Mucosa of descending colon (tissue), 3 donors: ENCODE measurements at places on chromosomes 4 and X.

- no peak for DNase-seq
Observed at GRCh38 chr4:67658302-67658701, 42.7 kb downstream of the UBA6 start.

DNA sequence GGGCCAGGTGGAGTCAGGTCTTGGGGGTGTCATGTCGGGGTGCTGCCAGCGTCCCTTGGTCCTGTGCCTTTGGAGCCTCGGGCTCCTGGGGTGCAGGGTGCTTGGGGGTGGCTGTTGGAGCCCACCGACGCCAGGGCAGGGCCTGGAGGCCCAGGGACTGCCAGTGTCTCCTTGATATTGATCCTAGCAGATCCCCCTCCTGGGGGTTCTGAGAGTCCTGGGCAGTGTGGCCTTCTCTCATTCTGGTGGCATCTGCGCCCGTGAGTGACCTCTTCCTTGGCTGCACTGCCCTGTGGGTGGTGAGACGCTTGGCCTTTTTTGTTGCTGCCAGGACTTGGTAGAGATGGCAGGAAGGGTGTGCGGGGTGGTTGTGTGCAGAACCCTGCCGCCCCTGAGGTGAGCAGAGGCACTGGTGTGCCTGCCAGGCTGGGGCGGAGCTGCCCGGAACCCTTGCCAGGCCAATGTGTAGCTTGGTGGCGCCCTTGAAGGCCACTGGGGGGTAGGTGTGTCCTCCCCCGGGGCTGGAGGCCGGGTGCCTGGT, 7.0 kb downstream of the NAT8L start:
- no peak for DNase-seq

- DNase-seq = peak; percentile 93
Observed at GRCh38 chrX:71095555-71095980, at the start of gene FOXO4. TSS of gene FOXO4 (plus strand) at chrX:71095851. CDS start at chrX:71096529, 678 bp downstream.

- peak; percentile 68 for DNase-seq
Observed at GRCh38 chr4:113760094-113760794, 1.3 kb downstream of the CAMK2D start.

DNA sequence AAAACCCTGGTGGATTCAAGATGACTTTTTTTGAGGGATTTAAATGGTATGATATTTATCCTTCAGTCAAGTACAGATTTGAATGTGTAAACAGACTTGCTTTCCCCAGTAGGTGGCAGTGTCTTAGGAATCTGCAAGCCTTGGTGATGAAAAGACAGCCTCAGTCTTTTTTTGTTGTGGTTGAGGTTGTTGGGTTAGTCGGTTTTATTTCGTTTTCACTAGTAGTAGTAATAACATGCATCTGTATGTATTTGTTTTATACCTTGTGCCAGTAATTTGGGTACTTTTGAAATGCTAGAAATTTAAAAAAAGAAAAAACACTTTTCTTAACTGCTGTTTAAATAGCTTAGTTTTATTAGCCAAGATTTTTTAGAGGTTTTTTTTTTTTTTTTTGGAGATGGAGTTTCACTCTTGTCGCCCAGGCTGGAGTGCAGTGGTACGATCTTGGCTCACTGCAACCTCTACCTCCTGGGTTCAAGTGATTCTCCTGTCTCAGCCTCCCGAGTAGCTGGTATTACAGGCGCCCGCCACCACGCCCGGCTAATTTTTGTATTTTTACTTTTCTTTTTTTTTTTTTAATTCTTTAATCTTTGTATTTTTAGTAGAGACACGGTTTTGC, 39.2 kb downstream of the COPS4 start:
- DNase-seq = peak; percentile 87
